ENCODE measurements at places on chromosomes 12 and 14.

DNA sequence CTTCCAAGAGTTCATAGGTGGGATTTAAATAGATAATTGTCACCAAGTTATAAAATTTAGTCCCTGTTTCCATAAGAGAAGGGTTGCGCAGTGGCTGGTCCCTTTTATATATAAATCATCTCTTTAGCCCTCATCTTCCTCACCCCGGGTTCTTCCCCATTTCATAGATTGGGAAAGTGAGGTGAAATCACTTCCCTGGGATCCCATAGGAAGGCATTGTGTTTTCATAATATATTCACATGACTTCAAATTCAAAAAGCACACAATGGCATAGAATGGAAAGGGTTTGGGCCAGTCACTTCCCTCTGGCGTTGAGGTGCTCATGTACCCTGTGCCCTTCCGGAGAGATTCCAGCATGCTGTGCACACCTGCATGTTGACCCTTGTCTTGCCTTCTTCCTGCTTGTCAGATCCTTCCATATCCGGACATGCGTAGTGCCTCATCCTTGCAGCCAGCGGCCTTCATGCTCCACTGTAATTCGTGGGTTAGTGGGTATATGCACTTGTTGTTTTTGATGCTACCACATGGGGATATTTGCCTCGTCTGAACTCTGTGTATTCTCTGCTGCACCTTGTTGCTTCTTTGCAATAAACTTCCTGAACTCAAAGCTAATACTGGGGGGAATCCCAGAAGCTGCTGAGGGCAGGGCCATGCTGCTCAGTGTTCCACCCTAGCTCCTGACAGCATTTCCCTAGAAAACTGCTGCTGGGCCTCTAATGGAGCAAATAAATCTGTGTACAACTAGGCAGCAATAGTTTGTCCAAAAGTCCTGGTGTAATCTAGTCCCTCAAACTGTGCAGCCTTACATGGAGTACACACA, 59.6 kb downstream of the ANAPC7 start:
- DNase-seq = no peak

DNA sequence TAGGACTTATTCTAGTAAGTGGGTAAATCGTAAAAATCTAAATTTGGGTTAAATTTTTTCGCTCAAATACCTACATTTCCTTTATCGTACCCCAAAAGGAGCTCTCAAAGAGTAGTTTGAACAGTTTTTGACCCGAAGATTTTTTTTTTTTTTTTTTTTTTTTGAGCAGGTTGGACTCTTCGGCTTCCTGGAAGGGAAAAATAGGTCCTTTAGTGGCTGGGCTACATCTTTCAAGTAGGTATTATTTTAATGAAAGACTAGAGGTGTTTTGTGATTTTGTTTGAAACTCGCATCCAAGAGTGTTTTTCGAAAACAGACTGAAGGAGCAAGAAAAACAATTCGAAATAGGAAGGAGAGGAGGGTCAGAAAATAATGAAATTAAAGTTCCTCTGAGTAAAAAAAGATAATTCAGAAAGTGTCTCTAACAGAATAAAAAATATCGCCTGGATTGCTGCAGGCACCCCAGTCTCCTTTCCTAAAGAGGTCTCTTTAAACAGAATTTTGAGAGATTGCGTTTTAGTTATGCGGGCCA, 6.0 kb downstream of the CDKN1B start:
- no peak for DNase-seq

DNA sequence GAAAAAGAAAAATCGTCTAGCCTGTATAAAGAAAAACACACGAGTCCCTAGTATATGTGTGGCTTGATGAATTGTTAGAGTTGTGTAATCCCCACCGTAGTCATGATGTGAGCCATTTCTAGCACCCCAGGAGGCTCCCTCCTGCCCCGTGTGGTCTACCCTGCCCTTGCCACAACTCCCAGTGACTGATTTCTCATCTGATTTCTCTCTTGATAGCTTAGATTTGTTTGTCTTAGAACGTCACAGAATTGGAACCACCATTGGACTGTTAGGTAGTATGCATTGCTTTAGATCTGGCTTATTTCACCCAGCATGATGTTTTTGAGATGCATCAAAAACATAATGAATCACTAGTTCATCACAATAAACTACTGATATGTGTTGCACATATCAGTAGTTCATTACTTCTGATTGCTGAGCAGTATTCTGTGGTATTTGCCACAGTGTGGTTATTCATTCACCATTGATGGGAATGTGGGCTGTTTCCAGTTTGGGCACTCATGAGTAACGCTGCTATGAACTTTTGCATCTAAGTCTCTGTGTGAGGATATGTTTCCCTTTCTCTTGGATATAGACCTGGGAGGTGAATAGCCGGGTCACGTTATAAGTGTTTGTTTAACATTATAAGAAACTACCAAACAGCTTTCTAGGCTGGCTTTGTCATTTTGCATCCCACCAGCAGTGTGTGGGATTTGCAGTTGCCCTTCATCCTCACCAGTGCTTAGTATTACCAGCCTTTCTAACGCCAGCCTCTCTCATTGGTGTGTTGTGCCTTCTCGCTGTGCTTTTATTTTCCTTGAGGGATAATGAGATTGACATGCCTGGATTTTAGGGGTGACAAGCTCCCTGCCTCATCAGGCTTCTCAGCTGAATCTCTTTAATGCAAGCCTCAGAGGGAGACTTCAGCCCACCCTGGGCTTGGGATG, 31.9 kb upstream of the NCOR2 start:
- DNase-seq = no peak

DNA sequence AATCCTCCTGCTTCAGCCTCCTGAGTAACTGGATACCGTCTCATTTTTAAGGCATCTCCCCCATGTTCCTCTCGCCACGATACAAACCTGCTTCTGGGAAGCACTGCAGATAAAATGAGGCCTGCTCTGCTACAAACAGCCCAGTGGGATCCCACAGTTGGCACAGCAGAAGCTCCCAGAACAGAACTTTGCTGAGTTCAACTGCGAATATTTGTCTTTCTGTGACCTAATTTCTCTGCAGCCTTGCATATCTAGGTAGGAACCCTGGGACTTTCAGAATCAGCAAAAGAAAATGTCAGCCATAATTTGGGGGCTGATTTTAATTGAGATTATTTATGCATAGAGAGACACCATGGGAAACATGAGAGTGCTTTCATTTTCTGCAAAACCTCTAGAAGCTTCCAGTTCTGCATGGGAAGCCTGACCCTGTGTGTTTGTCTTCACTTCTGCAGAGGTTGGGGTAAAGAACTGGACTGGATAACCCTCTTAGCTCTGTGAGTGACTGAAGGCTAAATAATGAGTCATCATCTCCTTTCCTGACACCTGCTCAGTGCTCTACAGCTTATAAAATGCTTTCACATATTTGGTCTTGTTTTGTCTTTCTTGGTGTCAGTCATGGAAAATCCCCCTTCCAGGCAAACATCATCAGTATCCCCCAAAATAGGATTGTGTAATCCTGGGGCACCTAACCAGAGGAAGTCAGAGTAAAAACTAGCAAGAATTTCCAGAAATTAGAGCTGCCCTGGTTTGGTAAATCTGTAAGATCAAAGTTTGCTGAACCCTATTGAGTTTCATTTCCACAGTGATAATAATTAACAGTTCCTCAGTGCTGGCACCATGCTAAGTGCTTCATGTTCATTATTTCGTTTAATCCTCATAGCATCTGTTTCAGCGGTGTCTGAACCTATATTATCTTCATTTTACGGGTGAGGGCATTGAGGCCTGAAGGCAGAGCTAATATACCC, 185.8 kb downstream of the SLC15A4 start:
- DNase-seq = no peak

DNA sequence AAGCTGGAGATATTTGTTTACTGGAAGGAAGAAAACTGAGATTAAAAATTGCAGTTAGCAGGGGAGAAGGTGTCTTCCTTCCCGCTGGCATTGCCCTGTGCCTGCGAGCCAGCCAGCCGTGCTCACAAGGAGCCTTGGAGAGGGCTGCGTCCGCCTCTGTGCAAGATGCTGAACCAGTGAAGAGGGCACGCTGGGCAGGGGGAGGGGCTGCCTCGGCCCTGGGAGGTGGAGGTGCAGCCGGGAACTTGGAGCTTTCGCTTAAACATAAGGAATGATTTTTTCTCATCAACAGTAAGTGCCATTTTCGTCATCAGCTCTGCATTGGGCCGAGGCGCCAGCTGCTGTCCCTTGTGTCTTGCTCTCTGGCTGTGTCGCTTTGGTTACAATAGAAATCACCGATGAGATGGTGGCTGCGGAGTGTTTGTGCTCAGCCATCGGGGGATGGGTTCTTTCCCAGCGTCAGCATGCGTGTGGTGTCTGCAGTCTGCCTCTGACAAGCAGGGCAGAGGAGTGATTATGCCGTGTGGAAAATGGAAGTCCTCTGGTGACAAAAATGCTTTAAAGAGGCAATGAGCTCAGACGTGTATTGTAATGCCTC, 97.3 kb downstream of the ESR2 start:
- DNase-seq = peak; percentile 65

DNA sequence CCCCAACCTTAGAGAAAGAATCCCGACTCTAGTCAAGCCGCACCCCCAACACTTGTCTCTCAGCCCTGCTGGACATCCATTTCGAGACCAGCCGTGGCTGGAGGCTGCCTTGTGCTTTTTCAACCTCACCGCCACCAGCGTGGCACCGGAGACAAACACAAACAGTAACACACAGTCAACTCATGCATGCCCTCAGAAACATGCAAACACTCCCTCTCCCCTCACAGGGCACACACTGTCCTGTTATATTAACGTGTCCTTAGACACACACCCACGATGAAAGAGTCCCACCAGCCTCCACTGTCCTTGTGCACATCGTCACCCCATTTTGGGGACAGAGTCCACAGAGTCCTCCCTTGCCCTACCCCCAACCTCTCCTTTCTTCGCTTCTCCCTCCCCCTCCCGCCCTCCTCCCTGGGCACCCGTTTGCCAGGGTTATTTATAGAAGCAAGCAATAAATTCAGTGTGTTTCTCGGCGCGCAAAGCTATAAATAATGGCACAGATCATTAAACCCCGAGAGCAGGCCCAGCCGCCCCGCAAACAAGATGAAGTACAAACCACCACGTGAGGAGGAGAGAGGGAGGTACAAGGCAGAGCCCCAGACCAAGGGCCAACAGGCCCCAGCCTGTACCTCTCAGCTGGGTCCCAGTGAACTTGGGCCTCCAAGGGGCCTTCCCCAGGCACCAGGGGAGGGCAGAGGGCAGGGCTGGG, 27.9 kb downstream of the SMUG1 start:
- DNase-seq = no peak

DNA sequence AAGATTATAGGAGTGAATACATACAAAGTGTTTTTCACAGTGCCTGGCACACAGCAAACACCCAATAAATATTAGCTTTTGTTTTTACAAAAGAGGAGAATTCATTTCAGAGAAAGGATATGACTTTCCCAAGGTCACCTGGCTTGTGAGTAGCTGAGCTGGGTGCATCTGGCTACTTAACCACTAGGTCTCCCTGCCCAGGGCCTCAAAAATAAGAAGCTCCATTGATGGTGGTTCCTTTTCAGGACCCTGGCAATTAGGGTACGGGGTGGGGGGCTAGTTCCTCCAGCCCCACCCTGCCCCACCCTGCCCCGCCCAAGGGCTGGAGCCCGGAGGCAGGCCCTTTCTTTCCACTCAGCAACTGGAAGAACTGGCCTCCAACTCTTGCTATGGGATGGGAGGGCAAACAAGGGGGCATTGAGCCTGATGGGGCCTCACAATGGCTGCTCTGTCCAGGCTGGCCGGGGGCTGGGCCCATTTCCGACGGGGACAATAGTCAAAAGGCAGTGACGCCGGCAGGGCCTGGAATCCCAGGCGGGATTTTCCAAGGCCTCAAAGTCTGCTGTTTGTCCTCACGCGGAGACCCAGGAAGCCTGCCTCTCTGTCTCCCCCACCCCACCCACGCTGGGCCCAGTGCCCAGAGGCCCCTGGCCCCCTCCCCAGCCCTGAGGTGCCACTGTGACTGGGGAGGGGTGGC, 8.2 kb upstream of the ATG101 start:
- no peak for DNase-seq

DNA sequence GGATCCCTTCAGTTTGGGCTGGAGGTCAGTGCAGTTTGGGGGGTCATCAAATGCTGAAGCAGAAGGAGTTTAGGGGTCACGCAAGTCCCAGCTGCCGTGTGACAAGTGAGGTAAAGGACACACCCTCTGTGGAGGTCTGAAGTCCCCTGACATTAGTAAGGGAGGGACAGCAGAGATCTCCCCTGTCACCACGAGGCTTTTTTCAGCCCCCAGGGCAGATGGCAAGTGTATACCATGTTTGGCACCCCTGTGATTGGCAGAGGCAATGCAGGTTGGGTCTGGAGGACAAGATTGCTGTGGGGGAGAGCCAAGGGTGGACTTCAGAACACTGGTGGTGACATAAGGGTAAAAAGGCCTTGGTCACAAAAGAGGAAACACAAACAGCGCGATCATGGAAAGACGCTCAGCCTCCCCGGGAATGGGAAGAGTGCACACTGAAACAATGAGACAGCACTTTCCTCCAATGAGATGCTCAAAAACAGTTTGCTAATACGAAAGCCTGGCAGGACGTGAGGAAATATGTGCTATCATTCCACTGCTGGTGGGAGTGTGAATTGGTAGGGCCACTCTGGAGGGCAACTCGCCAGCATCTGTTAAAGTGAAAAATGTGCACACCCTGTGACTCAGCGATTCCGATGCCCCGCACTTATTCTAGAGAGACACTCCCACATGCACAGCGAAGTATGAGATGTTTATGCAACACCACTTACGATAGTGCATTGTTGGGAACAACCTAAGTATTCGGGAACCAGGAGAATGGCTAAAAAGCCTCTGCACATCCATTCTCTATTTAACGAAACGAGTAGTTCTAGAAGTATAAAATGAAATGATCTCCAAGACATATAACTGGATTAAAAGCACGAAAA, 14.4 kb upstream of the CD27 start:
- no peak for DNase-seq
